Activated effector memory CD4-positive, alpha-beta T cell treated with Interleukin-2 at 50 U/mL for 16 hours (primary cell): ENCODE measurements at places on chromosomes 1 and 21.

DNA sequence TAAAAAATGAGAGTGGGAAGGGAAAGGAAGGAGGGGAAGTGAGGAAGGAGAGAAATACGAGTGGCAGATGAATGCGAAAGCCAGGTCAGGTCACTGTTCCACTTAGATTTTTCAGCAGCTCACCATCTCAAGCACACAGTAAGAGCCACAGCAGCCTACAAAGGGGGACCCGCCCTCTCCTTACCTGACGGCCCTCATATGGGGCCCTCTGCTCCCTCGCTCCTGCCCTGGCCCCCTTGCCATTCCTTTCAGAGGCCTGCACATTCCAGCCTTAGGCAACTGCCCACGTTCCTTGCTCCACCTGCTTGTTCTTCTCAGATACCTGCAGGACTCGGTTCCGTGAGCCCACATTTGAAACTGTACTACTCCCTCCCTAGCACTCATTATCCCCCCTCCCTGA, 22.0 kb downstream of the VPS26C start:
- no peak for DNase-seq

- DNase-seq, result no peak
These were observed 9.0 kb downstream of the TTLL10 start for GRCh38 chr1:1182491-1183220.

DNA sequence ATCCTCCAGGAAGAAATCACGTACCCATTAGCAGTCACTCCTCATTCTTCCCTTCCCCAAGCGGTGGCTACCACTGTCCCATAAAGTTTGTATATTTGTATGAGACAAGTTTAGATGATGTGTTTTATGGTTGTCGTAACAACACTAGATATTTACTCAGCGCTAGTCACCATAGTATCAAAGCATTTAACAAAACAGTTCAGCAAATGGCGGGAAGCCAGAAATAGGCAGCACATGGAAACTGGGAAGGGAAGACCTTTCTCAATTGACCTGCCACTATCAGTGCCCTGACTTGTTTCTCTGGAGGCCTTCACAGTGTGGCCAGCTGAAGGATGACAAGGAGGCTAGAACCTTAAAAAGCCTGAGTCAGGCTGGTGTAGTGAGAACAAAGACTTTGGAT, 31.1 kb downstream of the CNST start:
- no peak for DNase-seq

DNA sequence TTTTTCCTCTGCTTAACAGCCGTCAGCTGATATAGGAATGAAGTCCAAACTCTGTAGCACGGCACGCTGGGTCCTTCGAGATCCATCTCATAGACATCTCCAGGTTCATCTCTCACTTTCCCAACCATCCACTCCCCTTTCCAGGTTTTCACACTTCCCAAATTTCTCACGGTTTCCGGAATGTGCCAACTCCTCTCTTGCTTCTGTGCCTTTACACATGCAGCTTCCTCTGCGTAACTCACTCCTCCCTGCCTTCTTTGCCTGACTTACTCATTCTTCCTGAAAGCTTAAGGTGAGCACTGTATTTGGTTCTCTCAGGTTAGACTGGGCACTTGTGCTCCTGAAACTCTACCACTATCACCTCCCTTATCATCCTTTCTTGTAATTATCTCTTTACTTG, 168.4 kb downstream of the PCNX2 start:
- DNase-seq, result no peak

DNA sequence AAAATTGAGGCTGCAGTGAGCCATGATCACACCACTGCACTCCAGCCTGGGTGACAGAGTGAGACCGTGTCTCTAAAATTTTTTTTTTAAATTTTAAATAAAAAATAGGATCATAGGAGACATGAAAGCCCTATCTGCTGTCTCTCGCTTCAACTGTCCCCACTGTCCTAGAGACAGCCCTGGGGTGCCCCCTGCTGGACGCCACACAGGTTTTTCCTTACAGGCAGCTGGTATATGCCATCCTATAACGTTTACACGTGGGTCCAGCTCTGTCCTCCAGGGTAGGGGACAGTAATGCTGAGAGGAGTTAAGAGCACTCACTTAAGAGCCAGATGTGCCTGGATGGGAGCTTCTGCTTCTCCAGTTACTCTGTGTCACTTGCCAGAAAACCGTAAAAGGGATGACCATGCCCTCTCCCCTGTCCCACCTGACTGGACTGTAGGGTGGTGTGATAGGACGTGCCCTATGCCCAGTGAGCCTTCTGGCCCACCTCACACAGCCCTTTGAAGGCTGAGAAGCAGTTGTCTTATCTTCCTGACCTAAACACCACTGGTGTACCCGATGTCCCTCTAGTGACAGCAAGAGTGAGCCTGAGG, 8.5 kb downstream of the FBXO2 start:
- DNase-seq, result peak; percentile 66

DNA sequence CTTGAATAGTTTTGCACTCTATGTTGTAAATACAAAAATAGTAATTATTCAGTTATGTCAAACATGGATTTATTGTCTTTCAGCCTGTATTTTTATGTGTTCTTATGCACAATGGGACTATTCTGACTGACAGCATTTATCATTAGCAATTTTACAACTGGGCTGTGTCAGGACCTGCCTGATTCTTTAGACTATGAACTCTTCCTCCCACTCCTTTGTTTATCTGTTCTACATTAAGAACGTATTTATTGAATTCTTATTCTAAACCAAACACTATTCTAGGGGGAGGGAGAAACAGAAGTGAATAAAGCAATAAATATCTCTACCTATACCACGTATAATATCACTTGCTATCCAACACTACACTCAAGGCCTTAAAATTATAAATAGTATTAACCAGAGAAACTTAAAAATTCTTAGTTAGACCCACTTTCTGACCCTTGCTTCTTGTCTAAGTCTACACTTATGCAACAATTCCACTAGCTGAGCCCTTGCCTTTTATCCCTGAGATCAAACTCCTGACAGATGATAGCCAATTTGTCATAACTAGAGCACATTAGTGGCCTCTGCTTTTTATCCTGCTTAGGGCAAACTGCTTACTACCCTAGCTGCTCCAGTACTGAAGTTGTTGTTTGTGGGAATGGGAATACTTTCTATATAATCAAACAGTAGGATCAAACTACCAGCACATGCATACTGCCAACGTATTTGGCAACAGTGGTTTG, 494.3 kb downstream of the BRINP3 start:
- DNase-seq, result no peak

- no peak for DNase-seq
These were observed 745 bp downstream of the PARP1 start for GRCh38 chr1:226407199-226407496.

DNA sequence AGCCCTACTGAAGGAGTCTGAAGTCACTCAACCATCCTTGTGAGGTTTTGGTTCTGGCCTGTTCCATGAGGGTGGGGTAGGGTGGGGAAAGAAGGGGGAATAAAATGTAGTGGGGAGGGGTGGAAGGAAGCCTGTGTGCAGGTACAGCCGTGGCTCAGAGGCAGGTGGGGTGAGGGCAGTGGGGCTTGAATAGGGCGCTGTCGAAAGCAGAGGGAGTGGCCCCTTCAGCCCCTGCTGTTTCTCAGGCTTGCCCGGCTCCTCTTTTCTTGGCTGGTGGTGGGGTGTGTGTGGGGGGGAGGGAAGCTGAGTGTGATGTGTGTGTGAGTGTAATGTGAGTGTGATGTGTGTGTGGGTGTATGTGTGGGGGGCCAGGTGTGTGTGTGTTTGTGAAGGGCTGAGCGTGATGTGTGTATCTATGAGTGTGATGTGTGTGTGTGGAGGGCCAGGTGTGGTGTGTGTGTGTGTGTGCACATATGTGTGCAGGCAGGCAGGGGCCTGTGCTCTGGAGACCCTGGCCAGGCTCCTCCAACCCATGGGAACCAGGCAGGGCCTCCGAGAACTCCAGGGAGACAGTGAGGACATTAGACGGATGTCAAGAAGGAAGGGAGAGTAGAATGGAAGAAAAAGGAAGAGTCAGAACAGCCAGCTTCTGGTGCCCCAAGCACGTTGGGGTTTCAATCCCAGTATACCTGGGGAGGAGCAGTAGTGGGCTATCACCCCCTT, 9.0 kb downstream of the SOX13 start:
- DNase-seq, result no peak
